ENCODE measurements at places on chromosomes 13 and 19.

- DNase-seq, result no peak
Observed at GRCh38 chr13:48545608-48546007, 12.7 kb upstream of the RCBTB2 start.

DNA sequence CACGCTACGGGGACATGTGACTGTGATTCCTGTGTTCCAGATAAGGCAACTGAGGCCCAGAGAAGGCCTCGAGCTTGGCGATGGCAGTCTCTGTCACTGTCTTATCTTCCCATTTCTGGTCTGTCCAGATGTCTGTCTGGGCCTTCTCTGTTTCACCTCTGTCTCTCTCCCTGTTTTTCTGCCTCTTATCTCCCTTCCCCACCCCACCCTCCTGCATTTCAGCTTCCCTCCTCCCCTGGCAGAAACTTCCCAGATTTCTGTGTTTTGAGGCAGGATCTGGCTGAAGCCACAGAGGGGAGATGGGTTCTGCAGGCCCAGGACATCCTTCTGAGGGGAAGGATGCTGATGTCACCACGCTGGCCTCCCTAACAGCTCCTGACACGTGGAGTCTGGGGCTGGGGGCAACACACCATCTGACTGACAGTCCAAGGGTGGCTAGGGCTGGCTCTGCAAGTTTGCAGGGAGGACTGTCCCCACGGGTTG is 14.4 kb downstream of the PAK4 start:
- no peak for DNase-seq

GRCh38 chr13:50731400-50731799 is 112.1 kb downstream of the DLEU7 start:
- no peak for DNase-seq

DNA sequence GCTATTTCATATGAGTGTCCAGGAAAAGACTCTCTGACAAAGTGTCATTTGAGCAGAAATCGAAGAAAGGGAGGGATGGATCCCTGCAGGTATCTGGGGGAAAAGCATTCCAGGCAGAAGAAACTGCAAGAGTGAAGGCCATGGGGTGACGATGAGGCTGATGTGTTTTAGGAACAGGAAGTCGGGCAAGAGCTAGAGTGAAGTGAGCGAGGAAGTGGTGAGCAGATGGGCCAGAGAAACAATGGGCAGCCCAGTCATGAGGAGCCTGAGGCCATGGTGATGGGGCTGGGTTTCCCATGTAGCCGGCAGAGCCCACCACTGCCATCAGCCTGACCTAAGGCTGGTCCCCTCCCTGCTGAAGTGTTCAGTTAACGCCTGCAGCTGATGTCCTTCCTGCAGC is 150.2 kb downstream of the TNFSF13B start:
- no peak for DNase-seq

DNA sequence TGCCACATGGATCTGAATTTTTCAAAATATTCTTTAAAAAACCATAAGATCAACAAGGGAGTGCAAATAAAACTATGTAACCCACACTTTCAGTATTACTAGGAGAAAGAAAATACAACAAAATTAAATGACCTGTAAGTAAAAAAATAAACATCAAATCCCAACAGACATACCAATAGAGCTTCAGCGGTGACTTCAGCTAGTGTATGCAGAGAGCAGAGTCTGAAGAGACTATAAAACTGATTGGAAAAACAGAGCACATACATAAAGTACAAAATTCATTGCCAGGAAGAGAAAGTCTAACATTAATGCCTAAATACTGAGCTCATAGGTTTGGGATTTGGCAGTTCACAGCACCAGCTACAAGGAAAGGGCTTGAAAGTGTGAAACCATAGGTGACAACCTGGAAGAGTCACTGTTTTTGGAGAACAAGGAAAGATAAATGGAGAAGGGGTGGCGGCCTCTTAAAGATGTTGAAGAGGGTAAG is 291.1 kb downstream of the LMO7 start:
- no peak for DNase-seq

DNA sequence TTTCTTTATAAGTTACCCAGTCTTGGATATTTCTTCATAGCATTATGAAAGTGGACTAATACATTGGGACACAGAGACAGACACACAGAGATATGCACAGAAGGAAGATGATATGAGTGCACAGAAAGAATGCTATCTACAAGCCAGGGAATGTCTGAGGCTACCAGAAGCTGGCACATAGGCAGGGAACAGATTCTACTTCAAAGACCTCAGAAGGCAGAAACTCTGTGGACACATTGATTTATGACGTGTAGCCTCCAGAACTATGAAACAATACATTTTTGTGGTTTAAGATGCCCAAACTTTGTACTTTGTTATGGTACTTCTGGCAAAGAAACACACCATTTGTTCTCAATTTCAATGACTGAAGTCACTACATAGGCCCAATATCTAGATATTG is 556.7 kb downstream of the PCDH9 start:
- no peak for DNase-seq

DNA sequence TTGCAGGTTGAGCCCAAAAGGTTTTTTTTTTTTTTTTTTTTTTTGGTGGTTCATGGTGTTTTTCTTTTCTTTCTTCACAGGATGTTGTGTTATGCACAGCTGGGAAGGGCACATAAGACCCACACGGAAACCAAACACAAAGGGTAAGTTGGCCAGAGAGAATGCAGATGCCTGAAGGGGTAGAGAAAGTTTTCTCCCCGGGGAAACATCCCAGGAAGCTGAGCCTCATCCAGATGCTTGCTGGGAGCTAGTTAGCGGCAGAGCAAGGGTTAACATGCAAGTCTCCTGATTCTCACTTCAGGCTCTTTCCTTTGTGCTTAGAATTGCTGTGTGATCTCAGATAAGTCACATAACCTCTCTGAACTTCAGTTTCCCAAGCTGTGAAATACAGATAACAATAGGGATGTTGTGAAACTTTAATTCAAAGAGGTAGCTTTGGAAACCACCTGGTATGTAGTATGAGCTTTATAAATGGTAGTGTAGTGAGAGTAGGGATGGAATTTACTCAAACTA is 3.1 kb downstream of the ADGRE1 start:
- no peak for DNase-seq

DNA sequence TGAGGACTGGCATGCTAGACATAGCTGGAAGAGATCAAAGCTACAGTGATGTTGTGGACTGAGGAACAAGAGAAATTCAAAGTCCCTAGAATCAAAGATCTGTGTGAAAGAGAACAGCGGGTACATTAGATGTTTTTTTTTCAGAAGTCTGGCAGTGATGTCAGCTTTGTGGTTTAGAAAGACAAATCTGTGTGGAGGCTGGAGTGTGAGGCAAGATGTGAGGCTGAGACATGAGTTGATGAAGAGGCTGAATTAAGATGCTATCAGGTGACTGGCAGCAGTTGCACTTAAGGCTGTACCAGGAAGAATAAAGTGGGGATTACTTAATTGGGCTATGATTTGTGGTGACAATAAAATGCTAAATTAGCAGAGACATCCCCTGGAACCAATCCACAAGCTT is 46.5 kb downstream of the DNAJC3 start:
- DNase-seq, result no peak

GRCh38 chr13:18952225-18953016 is 229.2 kb downstream of the TUBA3C start:
- no peak for DNase-seq

GRCh38 chr13:66089711-66090110 is 1140.4 kb downstream of the PCDH9 start:
- no peak for DNase-seq

GRCh38 chr19:5148794-5149190 is 179.9 kb downstream of the KDM4B start:
- DNase-seq, result no peak

GRCh38 chr13:109955598-109955997 is 169.2 kb upstream of the IRS2 start:
- DNase-seq, result no peak

- no peak for DNase-seq
Observed at GRCh38 chr13:96934889-96935489, 59.3 kb downstream of the OXGR1 start.

GRCh38 chr19:46844067-46844489 is 6.6 kb downstream of the AP2S1 start:
- DNase-seq, result no peak

DNA sequence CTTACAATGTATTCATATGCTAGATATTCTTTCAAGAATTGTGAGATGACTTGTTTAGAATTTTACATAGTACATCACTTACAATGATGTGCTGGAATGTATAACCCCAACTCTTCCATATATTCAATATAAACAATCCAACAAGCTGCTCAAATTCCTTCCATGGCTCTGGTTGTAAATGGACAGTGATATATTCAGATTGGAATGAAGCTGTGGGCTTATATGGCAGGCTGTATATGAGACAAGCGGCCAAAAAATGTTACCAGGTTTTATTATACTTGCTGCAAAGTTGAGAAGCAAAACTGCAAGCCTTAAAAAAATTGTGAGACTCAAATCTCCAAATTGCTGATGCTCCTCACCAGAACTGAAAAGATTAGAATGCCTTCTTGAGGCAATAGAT is 83.6 kb upstream of the KLF12 start:
- DNase-seq, result no peak

- DNase-seq, result no peak
Observed at GRCh38 chr13:31242916-31243315, 43.1 kb downstream of the B3GLCT start.

GRCh38 chr19:49488046-49488862 is 846 bp downstream of the RPL13A start:
- no peak for DNase-seq

GRCh38 chr19:13931391-13932148 is 6.6 kb downstream of the PODNL1 start:
- no peak for DNase-seq

GRCh38 chr13:37806666-37807065 is 62.9 kb downstream of the TRPC4 start:
- DNase-seq, result no peak

DNA sequence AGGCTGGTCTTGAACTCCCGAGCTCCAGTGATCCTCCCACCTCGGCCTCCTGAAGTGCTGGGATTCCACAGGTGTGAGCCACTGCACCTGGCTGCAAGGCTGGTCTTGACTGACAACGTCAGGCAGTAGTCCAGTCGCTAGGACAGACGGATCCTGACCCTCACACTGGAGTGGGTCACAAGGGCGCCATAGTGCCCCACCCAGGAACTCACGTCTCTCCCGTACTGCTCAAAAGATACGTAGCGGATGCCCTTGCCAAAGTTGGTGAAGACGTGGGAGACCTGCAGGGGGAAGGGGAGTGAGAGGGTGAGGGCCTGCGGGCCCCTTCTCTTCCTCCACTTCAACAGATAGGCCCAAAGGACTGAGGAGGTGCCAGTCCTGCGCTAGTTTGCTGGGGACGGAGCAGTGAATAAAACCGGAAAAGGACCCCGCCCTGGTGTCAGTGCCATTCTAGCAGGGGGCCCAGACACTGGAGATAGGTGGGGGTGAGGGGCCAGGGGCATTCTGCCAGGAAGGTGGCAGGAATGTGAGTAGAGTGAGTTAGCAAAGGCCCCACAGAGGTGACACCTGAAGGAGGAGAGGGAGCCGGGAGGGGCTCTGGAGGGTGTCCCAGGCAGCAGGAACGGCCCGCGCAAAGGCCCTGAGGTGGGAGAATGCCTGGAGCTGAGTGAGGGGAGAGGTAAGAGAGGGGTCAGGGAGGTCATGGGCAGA is 11.9 kb downstream of the MRPS12 start:
- DNase-seq, result no peak

- no peak for DNase-seq
Observed at GRCh38 chr13:75825161-75825560, 189.0 kb downstream of the LMO7 start.

GRCh38 chr13:33072282-33072681 is 56.1 kb downstream of the KL start:
- DNase-seq, result no peak

- no peak for DNase-seq
Observed at GRCh38 chr19:17754634-17755442, 3.6 kb downstream of the FCHO1 start.

GRCh38 chr19:13441810-13442512 is 64.3 kb downstream of the CACNA1A start:
- DNase-seq, result no peak

GRCh38 chr13:94658926-94659597 is 53.3 kb downstream of the SOX21 start:
- no peak for DNase-seq
